ENCODE measurements at places on chromosomes 4 and X.

DNA sequence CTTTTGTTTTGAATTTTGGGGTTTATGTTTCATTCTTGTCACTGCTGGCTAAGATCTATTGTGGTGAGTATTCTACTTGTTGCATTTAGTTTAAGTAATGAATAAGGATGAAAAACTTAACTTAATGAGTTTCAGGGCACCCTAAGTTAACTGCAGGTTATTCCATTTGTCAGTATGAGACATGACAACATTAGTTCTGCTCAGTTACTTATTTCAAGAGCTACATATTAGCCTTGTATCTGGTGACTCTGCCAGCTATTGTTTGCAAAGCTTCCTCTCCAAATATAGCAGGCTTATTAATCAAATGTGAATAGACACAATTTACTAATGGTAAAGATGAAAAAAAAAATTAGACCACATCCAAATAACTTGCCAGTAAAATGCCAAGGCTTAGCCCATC lies 567.1 kb downstream of the IL15 start:
- DNase-seq = no peak

GRCh38 chrX:19334945-19335626 lies 8.6 kb upstream of the PDHA1 start:
- DNase-seq = no peak

DNA sequence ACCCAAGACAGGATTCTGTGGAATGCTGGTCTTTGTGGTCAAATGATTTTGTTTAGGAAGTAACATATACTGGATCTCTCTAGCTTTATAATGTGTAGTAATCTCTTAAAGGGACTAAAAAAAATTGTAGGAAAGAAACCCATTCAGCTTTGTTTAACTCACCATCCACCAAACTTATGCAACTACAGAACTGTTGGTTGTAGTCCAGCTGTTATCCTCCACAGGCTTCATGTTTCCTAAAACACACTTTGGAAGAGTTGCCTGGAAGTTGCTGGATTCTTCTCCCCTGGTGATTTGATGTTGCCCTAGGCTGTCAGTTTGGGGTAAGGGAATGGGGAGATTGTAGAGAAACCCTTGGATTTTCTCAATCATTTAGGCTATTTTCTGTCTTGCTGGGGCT lies 89.3 kb downstream of the RLIM start:
- no peak for DNase-seq

DNA sequence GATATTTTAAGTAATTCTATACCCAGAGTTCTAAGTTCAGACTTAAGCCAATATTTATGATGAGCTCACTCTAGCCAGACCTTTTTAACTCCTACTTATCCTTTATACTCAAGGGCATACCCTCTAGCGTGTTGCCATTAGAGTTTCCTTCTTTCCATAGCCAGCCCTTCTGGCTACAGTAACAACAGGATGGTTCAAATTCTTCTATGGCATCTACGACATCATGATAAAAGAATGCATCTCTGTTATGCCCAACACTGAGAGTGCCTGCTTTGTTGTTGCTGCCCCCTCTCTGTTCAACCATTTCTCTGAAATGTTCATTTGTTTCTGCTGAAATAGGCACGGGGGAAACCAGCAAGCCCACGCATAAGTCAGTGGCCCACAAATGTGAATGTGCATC lies 104.5 kb downstream of the UBE2NL start:
- DNase-seq = no peak

- no peak for DNase-seq
These were observed 87.0 kb downstream of the COL25A1 start for GRCh38 chr4:109215506-109215905.

GRCh38 chrX:11171956-11172355 lies 60.8 kb downstream of the HCCS start:
- no peak for DNase-seq

- DNase-seq = no peak
These were observed 21.2 kb upstream of the GPR78 start for GRCh38 chr4:8559011-8559410.

DNA sequence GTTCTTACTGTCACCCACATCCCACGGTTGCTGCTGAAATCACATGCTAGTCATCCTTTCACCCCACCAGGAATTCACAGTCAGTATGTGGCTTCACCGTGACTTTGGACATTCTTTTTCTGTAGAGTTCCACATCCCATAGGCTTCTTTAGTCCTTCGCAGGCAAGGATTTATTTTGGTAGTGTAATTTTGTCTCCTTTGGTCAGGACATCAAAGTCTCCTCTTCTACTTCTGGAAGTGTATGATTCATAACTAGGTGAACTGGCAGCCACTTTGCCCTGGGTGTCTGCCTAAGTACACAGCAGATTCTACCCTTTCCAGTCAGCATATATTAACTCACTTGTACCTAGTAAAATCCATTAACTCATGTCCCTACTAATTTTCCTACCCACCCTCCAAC lies 38.3 kb upstream of the MMAA start:
- DNase-seq = no peak

DNA sequence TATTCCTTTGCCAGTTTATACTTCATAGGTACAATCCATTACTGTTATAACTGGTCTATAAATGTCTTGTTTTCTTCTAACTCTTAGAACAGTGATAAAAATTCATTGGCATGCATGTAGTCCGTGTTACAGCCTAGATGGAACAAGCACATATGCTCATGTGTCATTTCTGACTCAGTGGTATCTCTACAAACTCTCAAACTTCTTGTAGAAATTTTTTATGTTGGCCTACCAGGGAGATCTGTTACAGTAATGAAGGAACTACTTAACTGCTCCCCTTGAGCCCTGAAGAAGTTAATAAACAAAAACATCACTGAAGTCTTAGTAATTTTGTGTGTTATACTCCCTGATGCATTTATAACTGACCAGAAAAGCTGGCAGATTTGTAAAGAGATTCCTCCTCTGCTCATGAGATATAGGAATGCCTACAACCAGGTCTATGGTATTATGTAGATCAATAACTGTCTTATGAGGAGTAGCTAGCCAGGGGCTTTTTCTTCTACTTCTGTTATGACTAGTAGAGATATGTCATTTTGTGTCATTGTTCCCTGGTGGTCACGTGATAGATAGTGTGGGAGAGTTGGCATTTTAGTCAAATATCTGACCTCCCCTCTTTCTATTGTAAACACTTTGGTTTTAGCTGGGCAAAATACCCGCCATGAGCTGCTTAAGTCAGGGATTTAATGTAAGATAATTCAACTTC lies 53.7 kb upstream of the FAAH2 start:
- no peak for DNase-seq

DNA sequence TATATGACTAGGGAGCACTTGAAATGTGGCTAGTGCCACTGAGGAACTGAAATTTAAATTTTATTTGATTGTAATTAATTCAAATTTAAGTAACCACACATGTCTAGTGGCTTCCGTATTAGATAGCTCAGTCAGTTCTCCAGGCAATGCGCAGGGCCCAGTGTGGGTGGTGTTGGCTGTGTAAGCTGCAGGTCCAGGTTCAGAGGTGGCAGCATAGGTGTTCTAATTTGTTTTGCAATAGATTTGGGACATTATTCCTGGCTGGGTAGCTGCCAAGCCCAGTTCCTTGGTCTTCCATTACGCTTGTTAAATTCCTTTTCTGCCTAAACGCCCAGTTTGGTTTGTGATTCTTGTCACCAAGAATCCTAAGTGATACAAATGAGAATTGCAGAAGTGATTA lies 79.5 kb downstream of the FAM184B start:
- DNase-seq = no peak

DNA sequence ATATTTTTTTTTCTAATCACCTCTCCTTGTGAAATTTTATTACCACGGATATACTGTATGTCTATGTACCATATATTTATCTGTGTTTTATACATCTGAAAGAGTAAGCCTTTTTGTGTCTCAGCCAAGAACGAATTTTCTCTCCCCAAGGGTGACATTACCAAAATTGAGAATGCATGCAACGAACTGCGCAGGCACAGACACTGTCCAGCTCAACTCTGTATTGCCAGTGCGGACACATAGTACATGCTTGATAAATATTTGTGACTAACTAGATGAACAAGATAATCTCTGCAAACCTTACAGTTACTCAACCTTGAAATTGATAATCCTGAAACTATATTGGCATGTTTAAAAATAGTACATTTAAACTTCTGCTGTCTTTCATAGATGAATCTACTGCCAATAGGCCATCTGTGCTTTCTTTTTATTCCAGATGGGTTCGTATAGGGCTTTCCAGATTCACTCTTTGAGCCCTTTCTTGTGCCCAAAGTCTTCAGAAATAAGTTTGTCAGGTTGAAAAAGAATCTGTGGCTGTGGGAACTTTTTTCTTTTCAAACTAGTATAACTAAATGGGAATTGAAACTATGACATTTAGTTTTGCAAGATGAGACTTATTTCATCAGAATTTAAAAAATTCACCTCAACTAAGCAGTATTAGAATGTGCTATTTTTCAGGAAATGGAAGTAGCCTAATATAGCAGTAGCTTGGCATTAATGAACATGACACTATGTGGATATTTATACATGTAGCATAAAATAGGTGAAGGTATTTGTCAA lies 38.9 kb downstream of the DTHD1 start:
- no peak for DNase-seq

- DNase-seq = no peak
These were observed 27.4 kb downstream of the ABLIM2 start for GRCh38 chr4:8131210-8131609.

GRCh38 chr4:19592391-19592790 lies 659.3 kb upstream of the SLIT2 start:
- DNase-seq = no peak

DNA sequence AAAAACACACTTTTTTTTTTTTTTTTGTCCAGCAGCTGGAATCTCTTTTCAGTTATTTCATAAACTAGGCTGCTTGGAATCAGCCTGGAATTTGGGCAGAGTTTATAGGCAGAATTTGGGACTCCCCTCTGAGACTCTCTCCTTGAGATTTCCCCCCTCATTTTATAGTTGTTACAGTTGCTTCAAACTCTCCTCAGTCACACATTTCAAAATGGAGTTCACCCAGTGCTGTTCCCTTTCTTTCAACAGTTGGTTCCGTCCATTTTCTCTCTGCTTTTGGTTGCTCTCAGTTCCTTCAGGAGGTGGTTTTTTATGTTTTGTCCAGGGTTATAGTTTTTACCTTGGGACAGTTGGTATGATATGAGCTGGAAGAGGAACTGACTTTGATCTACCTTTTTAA lies 27.5 kb downstream of the NSD2 start:
- no peak for DNase-seq

DNA sequence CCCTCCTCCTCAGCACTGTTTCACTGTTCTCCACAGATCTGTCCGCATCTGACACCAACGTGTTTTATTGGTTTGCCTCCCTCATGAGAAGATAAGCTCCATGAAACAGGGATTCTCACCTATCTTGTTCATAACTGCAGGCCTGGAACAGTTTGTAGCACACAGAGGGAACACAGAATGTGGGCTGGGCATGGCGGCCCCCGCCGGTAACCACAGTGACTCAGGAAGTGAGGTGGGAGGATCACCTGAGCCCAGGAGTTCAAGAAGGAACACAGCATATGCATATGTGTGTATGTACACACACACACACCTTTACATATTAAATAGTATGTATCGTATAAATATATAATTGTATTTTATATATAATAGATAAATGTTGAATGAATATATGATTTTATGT lies 168.6 kb downstream of the AFAP1 start:
- DNase-seq = no peak

DNA sequence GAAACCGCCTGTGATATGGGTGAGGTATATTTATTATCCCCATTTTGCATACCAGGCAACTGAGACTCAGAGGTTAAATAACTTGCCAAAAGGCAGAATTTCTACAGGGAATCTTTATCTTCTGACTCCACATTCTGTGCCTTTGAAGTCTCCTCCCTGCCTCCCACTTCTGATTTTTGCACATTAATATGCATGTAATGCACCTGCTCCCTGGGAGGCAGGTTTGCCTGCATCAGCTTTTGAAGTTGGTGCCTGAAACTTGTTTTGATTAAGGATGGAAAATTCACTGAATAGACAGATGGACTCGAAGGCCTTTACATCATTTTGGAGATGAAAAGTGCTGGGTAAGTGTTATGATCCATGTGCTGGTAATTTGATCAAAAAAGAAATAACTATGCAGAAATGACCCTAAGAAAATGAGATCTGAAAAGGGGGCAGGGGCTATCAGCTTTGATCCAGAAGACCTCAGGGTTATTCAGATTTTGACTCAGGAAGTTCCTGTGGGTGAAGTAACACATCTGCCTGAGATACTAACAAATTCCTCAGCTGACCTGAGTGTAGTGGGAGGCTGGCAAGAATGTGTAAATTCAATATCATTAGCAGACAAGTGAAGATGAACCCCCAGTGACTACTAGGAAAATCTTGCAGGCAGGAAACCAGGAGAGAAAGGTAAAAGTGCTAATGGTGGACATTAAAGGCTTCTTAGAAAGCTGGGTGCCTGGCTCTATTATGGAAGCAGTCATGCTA lies 167.5 kb upstream of the BOD1L1 start:
- no peak for DNase-seq

DNA sequence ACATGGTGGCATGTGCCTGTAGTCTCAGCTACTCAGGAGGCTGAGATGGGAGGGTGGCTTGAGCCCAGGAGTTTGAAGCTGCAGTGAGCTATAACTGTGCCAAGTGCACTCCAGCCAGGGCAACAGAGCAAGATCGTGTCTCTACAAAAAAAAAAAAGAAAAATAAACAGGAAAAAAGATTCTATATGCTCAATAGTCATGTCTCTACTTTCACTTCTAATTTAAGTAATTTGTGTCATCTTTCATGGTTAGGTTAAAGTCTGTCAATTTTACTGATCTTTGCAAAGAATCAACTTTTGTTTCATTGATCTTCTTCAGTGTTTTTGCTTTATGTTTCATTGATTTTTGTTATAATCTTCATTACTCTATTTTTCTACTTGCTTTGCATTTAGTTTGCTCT lies 106.2 kb upstream of the MAB21L2 start:
- DNase-seq = no peak

DNA sequence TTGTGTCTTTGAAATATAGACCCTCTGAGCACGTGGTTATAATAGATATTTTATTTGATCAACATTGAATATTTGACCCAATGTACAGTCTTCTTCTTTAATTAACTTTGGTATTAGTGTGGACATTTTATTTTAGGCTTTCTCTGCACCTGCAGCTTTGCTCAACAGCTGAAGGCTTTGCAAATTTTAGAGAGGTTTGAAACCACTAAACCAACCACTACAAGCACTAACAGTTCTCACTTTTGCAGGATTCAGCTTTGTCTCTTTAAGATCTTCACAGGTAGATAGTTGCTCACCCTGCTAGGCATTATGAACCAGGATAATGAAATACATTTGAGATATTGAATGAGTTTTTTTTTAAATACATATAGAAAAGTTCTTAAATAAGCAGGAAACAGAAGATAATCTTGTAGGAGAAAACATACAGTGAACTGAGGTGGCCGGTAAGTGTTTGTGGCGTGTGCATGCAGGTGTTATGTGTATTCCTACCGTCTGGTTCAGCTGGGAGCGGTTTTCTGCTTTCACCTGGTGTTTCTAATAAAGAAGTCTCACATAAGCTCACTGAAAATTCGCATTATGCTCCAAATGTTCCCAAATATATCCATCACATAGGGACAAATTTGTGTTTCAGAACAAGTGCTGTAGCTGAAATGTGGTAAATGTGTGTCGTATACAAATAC lies 1508.3 kb upstream of the TENM3 start:
- no peak for DNase-seq
